Fibroblast of skin of abdomen (primary cell): ENCODE measurements at places on chromosomes 5 and 9.
A peak's percentile ranks its signal among the peaks of the same experiment; 100 is the strongest.

DNA sequence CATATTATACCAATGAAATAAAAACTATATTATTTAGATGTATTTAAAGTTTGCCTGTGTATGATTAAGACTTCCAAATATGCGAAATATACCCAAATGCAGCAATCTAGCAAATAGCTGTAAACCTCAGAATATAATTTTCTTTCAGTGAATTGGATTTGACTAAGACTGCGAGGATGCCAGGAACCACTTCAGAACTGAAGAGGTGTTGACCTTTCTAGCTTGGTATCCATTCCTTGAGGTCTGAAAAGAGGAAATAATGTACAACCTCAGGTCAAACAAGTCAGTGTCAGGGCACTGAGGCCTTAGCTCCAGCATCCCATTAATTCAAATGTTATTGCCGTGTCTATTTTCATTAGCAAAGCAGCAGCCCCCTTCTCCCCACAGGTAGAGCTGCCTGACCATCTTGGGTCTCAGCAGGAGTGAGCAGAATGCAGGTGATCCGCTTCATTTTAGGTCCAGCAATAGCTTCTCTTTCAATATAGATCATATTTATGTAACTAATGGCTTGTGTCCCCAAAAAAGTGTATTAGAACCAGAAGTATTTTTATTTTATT, 100.0 kb downstream of the KIAA1958 start:
- DNase-seq, result peak; percentile 51

DNA sequence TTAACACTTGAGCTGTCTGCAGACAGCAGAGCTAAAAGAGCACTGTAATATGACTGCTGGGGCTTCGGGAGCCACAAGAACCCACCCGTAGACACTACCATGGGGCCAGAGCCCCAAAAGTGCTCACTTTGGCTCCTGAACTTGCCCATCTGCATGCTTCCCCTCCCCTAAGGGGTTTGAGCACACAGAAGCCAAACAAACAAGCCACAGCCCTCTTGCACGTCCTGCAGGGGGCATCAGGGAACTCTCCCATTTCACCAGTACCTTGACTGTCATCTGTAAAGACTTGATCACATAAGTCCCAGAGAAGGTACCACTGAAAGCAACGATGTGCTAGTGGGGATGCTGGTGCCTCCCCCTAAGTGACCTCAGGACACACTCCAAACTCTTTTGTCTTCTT, 681.8 kb downstream of the SEMA5A start:
- peak; percentile 11 for DNase-seq

- peak; percentile 95 for DNase-seq
Measured at GRCh38 chr9:89137542-89138462, 40.8 kb downstream of the SHC3 start.

GRCh38 chr9:100856238-100856637, 172.3 kb upstream of the PLPPR1 start:
- no peak for DNase-seq

DNA sequence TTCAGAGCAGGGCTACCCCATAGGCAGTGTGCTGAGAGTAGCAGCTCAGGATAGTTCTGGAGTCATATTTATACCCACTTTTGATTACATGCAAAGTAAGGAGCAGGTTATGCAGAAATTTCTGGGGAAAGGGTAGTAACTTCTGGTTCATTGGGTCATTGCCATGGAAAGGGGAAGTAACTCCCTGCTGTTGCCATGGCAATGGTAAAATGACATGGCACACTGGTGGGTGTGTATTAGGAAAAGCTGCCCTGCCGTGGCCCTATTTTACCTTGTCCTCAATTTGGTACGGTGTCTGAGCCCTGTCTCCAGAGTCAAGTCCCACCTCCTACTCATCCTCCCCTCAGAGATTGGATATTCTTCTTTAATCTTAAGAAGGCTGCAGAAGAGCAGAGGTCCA, 526.7 kb upstream of the TYRP1 start:
- DNase-seq, result no peak

DNA sequence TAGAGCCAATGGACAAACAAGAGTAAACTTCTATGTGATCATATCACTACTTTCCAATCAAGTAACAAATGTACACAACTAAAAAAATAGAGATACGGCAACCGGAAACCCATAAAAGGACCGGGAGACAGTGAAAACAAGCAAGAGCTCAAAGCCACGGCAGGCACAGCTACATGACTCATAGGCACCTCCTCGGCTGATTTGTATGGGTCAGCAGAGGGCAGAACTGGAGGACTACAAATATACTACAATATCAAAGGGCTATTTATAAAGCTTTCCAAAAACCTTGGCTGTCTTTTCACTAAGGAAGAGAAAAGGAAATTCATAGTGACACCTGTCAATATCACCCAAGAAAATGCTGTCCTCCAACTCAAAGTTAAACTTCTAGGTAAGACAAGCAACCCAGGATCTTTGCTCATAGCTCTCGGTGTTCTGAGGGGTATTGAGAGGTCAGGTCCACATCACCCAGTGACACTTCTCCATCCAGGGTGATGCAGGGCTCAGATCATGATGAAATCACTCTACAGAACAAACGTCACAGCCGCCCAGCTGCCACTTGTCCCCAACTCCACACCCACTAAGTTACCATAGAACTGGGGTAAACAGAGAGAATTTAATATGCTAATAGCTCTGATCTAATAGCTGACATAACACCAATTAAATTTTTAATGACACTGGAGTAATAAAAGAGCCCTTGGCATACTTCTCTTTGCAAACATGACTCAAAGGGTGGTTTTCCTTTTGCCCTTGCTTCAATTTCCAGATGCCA, 41.3 kb downstream of the PFDN1 start:
- peak; percentile 64 for DNase-seq

GRCh38 chr5:161263191-161263590, 283.3 kb downstream of the GABRB2 start:
- DNase-seq, result no peak

GRCh38 chr5:157574456-157575380, 857 bp downstream of the ADAM19 start:
- peak; percentile 50 for DNase-seq

DNA sequence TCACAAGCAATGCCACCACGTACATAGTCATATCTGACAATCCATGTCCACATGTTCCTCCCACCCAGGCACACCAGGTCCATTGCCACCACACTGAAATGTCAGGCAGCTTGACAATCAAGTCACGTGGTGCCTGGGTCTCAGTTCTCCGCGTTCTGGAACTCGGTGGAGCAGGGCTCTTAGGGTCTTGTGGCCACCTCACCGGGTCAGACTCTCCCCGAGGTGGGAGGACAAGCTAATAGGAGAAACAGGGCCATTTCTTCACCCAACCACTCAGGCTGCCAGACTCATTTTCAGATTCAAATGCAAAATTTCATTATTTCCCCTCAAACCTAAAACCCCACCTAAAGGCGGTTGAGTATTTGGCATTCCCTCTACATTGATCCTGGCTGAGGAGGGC, 200.5 kb upstream of the GAS1 start:
- no peak for DNase-seq

DNA sequence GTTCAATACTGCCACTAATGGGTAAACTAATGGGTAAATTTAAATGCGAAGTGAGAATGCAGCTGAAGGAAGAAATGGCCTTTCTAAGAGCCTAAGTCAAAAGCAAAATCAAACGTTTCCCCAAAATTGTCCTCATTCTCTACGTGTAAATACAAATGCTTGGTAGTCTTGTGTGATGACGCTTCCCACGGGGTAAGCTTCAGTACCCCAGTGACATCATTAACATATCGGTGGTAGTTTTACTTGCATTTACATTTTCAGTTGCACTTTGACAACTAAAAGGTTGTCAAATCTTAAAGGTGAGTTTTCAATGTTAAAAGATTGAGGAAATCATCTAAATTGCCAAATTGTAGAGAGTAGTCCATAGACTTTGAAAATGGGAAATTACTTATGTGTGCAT, 550.7 kb upstream of the CCNG1 start:
- DNase-seq, result no peak
